ENCODE measurements at places on chromosomes 12 and 14. TPM values are rescaled to one million over a fixed set of nuclear protein-coding genes. Genes with fewer than 3 reads are reported as not detected.

The CCNT1 gene
- 25.9 TPM for total RNA-seq

- no peak for DNase-seq
Measured at GRCh38 chr14:94701861-94702370, 68.0 kb downstream of the GSC start.

- DNase-seq, result no peak
Measured at GRCh38 chr14:49957089-49957852, 64.4 kb downstream of the ARF6 start.

DNA sequence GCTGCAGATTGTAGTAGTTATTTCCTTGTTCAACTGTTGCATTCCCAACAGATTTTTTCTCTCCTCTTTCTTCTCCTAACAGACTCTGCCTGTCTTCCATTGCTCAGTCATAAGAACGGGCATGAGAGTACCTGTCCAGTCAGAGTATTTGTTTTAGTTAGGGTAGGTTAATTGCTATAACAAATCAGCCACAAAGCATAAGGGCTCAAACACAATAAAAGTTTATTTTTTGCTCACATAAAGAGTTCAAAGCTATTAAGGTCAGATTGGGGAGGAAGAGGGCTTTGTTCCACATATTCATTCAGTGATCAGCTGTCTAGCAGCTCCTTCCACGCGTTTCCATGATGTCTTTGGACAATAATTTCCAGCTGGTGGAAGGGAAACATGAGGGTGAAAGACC lies 92.8 kb upstream of the PLXNC1 start:
- DNase-seq, result no peak

- no peak for DNase-seq
Measured at GRCh38 chr14:54785778-54786770, 116.6 kb downstream of the GCH1 start.

- no peak for DNase-seq
Measured at GRCh38 chr14:74235017-74235416, 4.2 kb upstream of the VSX2 start.

- DNase-seq, result no peak
Measured at GRCh38 chr14:100622708-100623485, 35.7 kb upstream of the BEGAIN start.

DNA sequence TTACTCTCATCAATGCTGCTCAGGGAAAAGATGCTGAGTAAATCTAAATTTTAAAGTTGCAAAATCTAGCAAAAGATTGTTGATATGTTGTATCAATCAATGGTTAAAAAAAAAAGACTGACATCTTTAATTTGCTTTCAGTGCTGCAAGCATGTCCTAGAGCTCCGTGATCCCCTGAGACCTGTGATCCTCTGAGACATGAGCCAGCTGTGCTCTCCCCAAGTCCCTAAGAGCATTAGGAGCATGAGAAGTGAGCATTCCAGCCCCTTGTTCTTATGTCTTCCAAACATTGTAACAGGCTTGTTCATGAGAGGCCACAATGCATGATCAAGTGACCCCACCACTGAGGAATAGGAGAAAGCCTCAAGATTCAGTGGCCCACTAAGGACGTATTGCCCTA lies 116.6 kb downstream of the DAD1 start:
- DNase-seq, result no peak

GRCh38 chr12:79317179-79317847 lies 373.5 kb downstream of the PAWR start:
- DNase-seq, result no peak
